ENCODE measurements at places on chromosomes 13 and 19.

DNA sequence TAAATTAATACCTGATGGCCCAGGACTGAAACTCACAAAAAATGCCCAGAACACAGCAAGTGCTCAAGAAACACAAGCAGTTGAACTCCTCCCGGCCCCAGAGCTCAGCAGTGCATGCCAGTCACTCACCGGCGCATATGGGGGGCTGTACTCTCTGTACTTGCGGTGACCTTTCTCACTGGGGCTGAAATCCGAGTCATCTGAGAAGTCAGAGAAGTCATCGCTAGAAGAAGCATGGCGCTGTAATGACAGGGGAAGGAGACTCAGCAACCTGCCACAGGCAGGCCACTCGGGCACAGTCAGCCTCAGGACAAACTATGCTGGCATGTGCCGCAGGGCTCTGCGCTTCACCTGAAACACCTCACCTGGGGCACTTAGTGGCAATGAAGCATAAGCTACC is 19.7 kb downstream of the ZC3H4 start:
- no peak for DNase-seq

DNA sequence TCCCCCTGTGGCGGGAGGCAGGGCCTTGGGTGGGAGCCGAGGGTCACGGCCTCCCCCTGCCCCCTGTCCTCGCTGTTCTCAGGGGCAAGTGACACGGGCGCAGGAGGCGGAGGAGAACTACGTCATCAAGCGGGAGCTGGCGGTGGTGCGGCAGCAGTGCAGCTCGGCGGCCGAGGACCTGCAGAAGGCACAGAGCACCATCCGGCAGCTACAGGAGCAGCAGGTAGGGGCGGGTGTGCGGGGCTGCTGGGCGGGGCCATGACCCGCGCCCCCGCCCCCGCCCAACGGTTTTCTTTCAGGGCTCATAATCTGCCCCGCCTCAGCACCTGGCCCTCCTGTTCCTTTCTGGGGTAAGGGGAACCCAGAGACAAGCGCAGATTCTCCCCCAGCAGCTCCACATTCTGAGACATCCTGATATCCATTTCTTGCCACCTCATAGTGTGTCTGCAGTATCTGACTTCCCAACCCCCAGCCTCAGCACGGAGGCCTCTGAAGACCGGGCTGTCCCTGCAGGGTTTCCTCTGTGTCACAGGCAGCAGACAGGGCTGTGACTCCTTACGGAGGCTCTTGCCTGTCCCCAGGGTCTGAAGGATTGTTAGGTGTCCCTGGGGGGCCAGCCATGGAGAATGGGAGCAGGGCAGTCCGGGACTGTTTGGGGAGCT is 15.9 kb downstream of the PRR36 start:
- DNase-seq = no peak

- no peak for DNase-seq
Measured at GRCh38 chr19:16024266-16025107, 51.8 kb upstream of the TPM4 start.

- peak; percentile 59 for DNase-seq
Measured at GRCh38 chr19:46786236-46787039, 2.0 kb downstream of the SLC1A5 start.

DNA sequence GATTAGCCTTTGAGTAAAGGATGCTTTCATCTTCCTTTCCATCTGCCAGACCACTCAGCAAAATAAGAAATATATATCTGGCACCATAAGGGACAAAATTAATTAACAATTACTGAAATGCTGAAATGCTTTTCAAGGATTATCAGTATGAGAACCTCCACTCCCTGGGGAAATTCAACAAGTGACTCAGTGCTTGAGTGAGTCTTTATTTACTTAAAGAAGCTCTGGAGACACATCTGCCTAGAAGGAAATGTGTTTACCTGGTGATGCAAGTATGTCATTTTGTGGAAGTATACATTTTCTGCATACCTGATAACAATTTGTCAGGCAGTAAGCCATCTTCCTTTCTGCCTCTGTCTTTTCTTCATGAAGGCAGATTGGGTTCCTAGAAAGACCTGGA is 23.4 kb downstream of the ZNF560 start:
- no peak for DNase-seq

GRCh38 chr13:97352815-97353214 is 81.2 kb upstream of the RAP2A start:
- DNase-seq = no peak

- no peak for DNase-seq
Measured at GRCh38 chr13:76764429-76764828, 121.8 kb downstream of the KCTD12 start.

DNA sequence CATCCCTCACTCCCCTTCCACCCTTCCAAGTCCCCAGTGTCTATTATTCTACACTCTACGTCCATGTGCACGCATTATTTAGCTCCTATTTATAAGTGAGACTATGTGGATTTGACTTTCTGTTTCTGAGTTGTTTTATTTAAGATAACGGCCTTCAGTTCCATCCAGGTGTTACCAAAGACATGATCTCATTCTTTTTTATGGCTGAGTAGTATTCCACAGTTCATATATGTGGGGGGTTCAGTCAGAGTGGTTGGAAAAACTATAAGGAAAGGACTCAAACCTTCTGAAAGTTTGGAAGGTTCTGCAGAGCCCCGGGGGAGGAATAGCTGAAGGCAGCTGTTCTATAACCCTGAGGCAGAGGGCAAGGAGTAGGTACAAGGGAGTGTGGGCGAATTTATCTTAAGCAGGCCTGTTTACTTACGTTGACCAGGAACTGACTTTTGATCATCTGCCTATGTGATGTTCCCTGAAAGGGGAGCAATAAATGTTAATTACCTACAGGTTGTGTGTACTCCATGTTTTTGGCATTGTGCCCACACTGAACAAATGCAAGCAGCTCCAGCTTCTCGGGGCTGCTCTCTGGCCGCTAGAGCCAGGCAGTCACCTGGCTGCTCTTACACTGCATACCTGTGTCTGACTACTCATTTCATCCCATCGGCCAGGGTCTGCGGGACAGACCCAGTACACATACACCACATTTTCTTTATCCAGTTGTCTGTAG is 13.5 kb upstream of the ADGRE1 start:
- no peak for DNase-seq

DNA sequence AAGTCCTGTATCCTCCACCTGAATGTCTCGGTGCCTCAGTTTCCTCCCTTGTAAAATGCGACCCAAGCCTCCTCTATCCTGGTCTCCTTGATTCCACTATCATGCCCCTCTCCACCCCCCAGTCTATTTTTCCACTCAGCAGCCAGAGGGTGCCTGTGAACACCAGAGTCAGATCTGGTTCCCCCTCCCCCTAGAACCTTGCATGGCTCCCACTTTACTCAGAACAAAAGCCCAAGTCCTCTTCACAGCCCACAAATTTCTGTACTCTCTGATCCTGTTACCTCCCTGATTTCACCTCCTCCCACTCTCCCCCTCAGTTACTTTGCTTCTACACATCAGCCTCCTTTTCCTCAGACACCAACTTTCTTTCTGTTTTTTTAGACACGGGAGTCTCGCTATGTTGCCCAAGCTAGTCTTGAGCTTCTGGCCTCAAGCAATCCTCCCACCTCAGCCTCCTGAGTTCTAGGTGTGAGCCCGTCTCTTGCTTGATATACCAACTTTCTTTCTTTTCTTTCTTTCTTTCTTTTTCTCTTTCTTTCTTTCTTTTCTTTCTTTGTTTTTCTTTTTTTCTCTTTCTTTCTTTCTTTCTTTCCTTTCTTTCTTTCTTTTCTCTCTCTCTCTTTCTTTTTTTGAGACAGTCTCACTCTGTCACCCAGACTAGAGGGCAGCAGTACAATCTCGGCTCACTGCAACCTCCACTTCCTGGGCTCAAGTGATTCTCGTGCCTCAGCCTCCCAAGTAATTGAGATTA is 869 bp downstream of the DAND5 start:
- no peak for DNase-seq

DNA sequence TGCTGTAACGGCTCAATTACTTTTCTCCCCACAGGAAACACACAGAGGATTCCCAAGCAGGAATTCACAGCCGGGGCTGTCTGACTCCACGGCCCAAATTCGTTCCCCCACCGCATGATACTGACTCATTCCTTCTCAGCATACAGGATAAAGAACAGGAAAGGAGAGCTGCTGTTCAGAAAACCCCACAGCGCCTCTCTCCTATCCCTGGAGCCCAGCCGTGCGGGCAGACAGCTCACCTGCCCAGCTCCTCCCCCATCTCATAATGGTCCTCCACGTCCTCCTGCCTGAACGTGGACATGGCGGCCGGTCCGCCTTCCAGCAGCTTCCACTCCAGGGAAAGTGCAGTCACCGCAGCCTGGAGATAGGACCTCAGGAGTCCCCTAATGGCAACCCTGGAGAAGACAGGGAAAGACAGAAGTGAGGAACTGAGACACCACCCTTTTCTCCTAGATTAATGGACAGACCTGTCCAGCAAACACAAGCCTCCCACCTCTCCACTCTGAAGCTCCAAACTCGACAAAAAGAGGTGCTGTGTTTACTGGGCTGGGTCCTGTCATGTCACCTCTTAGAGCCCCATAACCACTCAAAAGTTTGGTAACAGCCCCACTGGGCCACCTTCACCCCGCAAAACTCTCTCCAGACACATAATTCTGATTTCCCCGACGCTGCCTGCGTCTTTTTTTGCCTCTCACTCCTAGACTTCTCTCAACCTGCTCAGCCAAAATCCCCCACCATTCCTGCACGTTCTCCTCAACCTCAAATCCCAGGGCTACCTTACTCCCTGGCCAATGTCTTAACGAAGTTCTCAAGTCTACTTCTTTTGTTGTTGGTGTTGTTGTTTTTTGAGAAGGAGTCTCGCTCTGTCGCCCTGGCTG is 1.2 kb downstream of the DAPK3 start:
- no peak for DNase-seq

DNA sequence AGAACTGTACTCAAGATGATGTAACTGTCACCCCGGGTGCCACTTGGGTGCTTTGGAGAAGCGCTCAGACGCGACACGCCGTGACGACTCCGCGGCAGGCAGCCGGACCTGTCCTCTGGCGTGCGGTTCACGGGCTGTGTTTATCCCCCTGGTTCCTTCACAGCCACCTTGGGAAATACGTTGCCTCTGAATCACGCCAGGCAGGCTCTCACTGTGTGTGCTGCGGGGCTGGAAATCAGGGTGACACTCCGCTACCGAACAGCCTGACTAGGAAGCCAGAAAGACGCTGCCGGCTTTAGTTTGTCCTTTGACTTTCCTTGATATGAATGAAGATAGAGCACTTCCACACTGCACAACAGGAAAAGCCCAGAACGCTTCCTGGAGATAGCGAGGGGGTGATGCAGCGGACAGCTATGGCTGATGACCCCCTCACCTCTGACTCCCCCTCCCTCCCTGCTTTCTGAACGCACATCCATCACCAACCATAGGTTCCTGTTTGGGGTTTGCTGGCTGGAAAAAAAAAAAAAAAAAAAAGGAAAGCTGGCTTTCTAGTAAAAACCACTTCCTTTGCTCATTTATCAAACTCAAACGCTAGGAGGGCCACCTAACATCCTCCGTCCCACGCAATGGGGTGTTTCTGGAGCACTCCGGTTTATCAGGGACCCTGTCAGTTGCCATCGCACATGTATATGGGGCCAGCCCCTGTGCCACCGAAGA is 3.7 kb upstream of the GP6 start:
- DNase-seq = no peak

GRCh38 chr13:36713887-36714286 is 40.1 kb downstream of the SERTM1 start:
- DNase-seq = no peak

GRCh38 chr13:94195715-94196114 is 283.8 kb downstream of the DCT start:
- DNase-seq = no peak

DNA sequence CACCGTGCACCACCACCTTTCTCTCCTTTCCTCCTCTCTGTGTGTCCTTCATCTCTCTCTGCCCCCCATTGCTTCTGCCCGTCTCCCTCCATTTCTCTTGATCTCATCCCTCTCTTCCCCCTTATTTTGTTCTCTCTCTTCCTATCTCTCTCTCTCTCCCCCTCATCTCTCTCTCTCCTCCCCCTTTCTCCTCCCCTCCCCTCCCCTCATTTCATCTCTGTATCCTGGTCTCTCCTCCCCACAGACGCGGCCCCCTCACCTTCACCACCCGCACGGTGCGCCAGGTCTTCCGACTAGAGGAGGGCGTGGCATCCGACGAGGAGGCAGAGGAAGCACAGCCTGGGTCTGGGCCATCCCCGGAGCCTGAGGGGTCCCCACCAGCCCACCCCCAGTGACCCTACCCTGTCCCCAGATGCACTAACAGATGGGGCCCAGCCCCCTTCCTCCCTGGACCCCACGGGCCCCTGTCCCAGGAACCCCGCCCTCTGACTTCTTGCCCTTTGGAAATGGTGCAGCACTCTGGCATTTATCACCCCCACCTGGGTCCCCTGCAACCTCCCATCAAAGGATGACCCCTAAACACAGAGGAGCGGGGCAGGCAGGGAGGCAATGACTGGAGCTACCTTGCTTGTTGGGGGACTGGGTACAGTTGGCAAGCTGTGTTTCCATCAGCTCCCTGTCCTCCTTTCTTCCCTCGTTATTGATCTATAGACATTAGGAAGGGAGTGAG is 19.6 kb downstream of the KCNC3 start:
- no peak for DNase-seq

DNA sequence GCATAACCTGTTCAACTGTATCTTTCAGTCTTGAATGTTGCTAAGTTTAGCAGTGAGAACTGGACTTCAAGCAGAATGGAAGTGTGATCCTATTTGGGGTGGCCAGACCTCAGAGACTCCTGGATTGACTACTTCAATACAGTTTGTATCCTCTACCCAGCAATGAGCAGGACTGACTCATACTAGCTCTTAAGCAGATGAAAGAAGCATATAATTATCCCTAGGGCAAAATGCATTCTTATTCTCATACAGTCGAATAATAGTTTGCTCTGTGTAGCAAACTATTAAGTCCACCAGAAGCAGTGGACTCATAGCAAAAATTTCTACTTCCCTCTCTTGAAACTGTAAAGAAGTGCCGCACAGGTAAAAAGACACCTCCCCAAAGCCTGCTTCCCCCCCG is 46.4 kb upstream of the FAM216B start:
- no peak for DNase-seq

GRCh38 chr19:36999313-36999712 is 78.9 kb upstream of the ZNF420 start:
- no peak for DNase-seq

- peak; percentile 61 for DNase-seq
Measured at GRCh38 chr19:8158411-8159074, 9.2 kb upstream of the FBN3 start.

- DNase-seq = no peak
Measured at GRCh38 chr19:48095612-48096175, 14.9 kb downstream of the PLA2G4C start.

DNA sequence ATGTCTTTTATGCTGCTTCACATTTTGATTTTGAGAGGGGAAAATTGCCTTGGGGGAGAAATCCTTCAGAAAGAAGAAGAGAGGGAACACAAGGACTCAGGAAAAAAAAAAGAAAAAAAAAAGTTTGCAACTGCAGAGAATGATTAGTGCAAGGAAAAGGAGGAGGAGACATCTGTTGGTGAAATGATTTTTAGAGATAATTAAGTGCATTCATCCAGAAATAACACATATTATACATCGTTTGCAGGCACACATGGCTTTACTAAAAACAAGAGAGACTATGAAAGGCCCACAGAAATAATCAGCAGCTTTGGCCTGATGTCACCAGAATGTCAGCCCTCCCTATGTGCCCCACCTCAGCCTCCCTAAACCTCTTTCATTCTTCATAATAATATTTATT is 1058.2 kb downstream of the PCDH9 start:
- DNase-seq = no peak

Data from HuH-7.5 (cell line).